IMR-90 (cell line): ENCODE measurements at places on chromosomes 16 and 17. TPM values are rescaled to one million over a fixed set of nuclear protein-coding genes. Genes with fewer than 3 reads are reported as not detected.
A peak's percentile ranks its signal among the peaks of the same experiment; 100 is the strongest.

The RPRML gene
- polyA plus RNA-seq = not detected in 2 replicates

The KRTAP9-2 gene
- polyA plus RNA-seq = not detected in 2 replicates

DNA sequence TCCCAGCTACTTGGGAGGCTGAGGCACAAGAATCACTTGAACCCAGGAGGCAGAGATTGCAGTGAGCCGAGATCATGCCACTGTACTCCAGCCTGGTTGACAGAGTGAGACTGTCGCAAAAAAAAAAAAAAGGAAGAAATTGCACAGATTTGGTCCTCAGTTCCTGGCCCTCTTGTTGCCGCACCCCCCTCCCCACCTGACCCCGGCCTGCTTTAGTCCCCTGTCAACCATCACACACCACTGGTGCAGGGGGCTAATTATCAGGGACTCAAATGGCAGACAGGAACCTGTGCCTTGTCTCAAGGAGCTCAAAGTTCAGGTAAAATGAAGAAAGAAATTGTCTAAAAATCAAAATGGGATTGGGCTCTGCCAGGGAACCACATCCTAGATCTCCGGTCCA, 28.1 kb downstream of the NGFR start:
- DNase-seq = no peak
- H3K4me3 ChIP-seq = no peak overlapping the region

- peaks cover 22% of the 10 kb centered on the region for H3K4me1 ChIP-seq
- no peak for DNase-seq
- H3K4me3 ChIP-seq = peak overlapping the region; percentile 59
- peak overlapping the region; percentile 75 for H3K27ac ChIP-seq
Measured at GRCh38 chr17:7856011-7856810, 1.1 kb downstream of the NAA38 start.

DNA sequence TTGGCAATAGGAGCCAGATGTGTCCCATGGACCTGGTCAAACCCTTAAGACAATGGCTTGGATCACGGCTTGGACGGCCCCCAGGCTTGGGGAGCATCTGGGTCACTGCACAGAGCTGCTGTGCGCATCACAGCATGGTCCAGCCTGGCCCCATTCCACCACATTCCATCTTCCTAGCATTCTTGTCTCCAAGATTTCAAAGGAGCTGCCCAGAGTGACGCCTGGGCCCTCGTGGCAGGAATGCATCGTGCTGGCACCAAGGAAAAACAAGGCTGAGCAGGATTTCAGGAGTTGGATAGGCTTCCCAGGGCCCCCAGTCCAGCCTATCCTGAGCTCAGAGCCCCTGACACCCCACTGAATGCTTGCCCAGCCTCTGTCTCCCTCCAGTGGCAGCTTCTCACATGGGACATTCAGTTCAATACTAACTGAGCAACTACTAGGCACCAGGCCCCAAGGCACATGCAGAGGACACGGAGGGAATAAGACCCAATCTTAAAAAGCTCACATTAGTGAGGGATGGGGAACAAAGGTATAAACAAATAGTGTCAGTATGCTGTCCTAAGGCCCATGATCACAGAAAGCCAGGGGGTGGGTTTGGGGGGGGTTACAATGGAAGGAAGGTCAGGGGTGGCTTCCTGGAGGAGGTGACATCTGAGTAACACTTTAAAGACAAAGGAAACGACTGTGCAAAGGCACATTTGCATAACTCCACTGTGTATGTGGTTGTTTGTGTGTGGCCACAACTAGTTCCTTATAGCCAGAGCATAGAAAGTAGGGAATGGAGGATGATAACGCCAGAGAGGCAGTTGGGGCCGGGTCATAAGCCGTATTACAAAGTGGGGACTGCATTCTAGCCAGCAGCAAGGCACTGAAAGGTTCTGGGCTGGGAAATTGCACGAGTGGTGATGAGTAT, 34.1 kb downstream of the TK2 start:
- peaks cover 5% of the 10 kb centered on the region; the same call in 1 of the 2 replicates for H3K36me3 ChIP-seq
- peaks cover 35% of the 10 kb centered on the region for H3K4me1 ChIP-seq

The ZACN gene
- polyA plus RNA-seq = not detected in 2 replicates

DNA sequence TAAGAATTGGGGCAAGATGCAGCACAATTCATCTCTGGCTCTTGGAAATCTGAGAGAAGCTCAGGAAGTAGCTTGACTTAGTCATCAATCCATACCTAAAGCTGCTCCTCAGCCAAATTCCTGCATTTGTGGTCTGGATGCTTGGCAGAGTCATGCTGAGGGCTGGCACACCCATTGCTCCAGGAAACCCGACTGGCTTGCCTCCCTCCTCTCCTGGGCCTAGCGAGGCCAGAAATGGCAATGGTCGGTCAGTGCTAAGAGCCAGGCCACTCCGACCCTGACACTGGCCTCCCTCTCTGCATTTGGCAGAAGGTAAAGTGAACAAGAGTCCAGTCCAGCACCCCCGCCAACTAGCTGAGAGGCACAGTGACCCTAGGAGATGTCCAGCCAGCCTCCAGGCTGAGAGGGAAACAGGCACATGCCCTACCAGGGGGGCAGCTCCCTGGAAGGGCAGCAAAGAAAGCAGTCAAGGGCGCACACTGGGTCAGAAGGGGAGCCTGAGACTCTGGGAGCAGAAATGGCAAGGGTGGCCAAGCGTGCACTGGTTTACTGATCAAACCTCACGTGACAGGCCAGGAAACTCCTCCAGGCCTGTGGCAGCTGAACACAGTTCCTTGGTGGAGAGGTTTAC, 10.0 kb downstream of the POLDIP2 start:
- peaks cover 16% of the 10 kb centered on the region for H3K4me1 ChIP-seq
- DNase-seq = peak; percentile 90
- H3K4me3 ChIP-seq = no peak overlapping the region
- no peaks in the 10 kb centered on the region for H3K27me3 ChIP-seq
- peaks cover 79% of the 10 kb centered on the region for H3K36me3 ChIP-seq
- H3K27ac ChIP-seq = peak overlapping the region; percentile 67

DNA sequence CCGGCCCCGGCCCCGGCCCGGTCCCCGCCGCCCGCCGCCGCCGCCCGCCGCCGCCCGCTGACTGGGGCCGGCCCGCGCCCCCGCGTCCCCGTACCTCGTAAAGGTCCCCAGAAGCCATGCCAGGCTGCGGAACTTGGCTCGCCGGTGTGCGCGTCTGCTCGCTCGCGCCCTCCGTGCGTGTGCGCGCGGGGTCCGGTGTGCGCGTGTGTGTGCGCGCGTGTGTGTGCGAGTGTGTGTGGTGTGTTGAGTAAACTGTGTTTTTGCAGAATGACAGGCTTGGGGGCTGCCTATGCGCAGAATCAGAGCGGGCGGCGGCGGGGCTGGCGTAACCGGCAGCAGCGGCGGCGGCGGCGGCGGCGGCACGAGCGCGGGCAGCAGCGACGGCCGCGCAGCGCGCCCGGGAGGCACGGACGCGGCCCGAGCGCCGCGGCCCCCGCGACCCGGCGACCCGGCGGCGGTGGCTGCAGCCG, 307 bp downstream of the CDYL2 start:
- no peaks in the 10 kb centered on the region; the same call in 1 of the 2 replicates for H3K4me1 ChIP-seq
- peak; percentile 46 for DNase-seq
- H3K36me3 ChIP-seq = no peaks in the 10 kb centered on the region
- no peaks in the 10 kb centered on the region for H3K27me3 ChIP-seq
- no peak overlapping the region; the same call in 1 of the 2 replicates for H3K27ac ChIP-seq
- H3K4me3 ChIP-seq = peak overlapping the region; percentile 100

DNA sequence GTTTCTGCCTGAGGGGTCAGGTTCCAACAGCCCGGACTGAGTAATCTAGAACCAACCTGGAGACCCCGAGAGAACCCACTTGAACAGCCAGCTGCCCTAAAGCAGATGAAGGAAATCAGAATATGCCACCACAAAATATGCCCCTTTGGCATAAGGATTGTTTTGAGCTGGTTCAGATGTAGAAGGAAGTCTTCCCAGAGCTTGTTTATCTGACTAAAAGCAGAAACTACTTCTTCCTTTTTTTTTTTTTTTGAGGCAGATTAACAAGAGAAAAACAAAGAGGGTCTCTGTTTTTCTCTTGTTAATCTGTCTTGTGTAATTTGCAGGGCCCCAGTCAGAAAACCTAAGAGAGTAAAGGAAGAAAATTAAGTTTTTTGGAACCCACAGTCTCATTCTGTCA, 53.0 kb downstream of the PECAM1 start:
- H3K4me3 ChIP-seq = no peak overlapping the region
- H3K27me3 ChIP-seq = peaks cover 18% of the 10 kb centered on the region
- peaks cover 6% of the 10 kb centered on the region for H3K4me1 ChIP-seq
- H3K36me3 ChIP-seq = no peaks in the 10 kb centered on the region
- no peak for DNase-seq
- H3K27ac ChIP-seq = no peak overlapping the region

DNA sequence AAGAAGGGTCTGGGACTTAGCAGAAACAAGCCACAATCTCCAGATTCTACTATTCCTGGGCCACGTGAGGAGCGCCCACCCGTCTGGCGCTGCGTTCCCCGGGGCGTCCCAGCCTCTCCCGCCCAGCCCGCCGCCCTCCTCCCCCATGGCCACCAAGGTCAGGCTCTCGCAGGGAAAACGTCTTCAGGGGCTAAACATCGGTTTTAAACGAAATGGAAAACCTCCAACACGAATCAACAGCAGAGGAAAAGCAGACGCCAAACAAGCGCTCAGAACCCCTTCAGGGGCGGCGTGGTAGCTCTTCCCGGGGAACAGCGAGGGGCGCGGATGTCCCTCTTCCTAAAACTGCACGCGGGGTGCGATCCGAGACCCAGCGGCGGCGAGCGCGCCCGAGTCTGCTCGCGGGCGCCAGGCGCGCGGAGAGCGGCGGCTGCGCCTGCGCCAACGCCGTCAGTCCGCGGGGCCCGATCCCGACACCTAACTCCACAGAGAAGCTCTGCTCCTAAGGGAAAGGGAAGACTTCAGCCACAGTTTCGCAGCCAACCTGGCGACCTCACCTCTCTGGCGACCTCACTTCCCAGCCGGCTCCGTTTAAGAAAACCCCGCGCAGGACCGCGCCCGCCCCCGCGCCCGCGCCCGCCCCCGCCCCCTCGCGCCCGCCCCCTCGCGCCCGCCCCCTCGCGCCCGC, 505 bp upstream of the COG1 start:
- peak; percentile 65 for DNase-seq
- H3K27me3 ChIP-seq = no peaks in the 10 kb centered on the region
- peaks cover 5% of the 10 kb centered on the region for H3K4me1 ChIP-seq

DNA sequence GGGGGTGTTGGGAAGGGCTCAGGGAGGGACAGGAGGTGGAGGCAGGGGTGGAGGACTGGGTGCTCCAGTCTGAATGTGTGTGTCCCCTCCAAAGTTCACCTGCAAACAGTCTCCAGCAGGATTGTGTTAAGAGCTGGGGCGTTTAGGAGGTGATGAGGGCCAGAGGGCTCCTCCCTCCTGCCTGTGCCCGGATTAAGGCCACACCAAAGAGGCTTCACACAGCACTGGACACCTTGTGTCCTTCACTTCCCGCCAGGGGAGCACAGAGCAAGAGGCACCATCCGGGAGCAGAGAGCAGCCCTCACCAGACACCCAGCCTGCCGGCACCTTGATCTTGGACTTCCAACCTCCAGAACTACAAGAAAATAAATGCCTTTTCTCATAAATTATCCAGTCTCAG, 30.2 kb upstream of the ENPP7 start:
- H3K27ac ChIP-seq = no peak overlapping the region
- H3K36me3 ChIP-seq = no peaks in the 10 kb centered on the region
- H3K4me1 ChIP-seq = no peaks in the 10 kb centered on the region
- H3K4me3 ChIP-seq = no peak overlapping the region

The ABI3 gene
- polyA plus RNA-seq = 1.2 and 1.4 TPM in 2 replicates

The SULT1A2 gene
- 0.09 TPM in 1 of 2 replicates, not detected in the other for polyA plus RNA-seq

DNA sequence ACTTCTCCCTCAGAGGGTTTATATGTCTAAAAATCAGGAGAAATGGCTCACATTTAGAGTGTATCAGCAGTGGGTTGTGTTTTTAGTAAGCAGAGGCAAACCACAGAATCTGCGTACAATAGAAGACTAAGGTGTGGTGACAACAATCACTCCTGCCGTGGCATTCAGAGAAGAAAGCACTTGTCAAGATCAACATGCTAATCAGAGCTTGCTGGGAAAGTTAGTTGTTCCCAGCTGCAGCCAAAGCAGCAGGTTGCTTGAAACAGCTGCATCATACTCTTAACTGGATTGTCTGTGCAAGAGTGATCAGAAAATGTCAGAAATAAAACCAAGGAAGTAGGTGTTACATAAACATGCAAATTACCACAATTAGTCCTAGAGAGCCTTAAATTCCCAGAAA, 616.4 kb downstream of the CDH8 start:
- H3K36me3 ChIP-seq = no peaks in the 10 kb centered on the region
- DNase-seq = no peak
- no peak overlapping the region for H3K27ac ChIP-seq
- no peak overlapping the region for H3K4me3 ChIP-seq

GRCh38 chr16:48126801-48127644, 28.8 kb downstream of the ABCC12 start:
- H3K4me1 ChIP-seq = peaks cover 31% of the 10 kb centered on the region
- peak overlapping the region; percentile 72 for H3K27ac ChIP-seq
- H3K4me3 ChIP-seq = no peak overlapping the region
- no peaks in the 10 kb centered on the region for H3K36me3 ChIP-seq

- H3K36me3 ChIP-seq = no peaks in the 10 kb centered on the region
- H3K4me3 ChIP-seq = no peak overlapping the region
- H3K4me1 ChIP-seq = peaks cover 26% of the 10 kb centered on the region
- peak overlapping the region; percentile 94 for H3K27ac ChIP-seq
Measured at GRCh38 chr16:87581857-87582215, 20.5 kb upstream of the JPH3 start.

- peaks cover 61% of the 10 kb centered on the region for H3K27me3 ChIP-seq
- no peaks in the 10 kb centered on the region for H3K36me3 ChIP-seq
- H3K27ac ChIP-seq = no peak overlapping the region
- H3K4me1 ChIP-seq = peaks cover under 1% of the 10 kb centered on the region; the same call in 1 of the 2 replicates
- DNase-seq = no peak
- no peak overlapping the region for H3K4me3 ChIP-seq
Measured at GRCh38 chr17:7711051-7711755, 6.2 kb downstream of the EFNB3 start.

GRCh38 chr16:54244061-54244886, 42.3 kb downstream of the IRX3 start:
- DNase-seq = no peak
- no peaks in the 10 kb centered on the region for H3K4me1 ChIP-seq
- H3K27me3 ChIP-seq = peaks cover 8% of the 10 kb centered on the region
- H3K4me3 ChIP-seq = no peak overlapping the region
- H3K27ac ChIP-seq = no peak overlapping the region

GRCh38 chr16:57413733-57414132, 9.2 kb downstream of the CCL17 start:
- peaks cover 45% of the 10 kb centered on the region for H3K27me3 ChIP-seq
- no peak for DNase-seq
- peaks cover 1% of the 10 kb centered on the region; the same call in 1 of the 2 replicates for H3K4me1 ChIP-seq
- H3K4me3 ChIP-seq = no peak overlapping the region
- H3K27ac ChIP-seq = no peak overlapping the region

GRCh38 chr17:73088561-73088960, 3.9 kb downstream of the SLC39A11 start:
- H3K4me3 ChIP-seq = no peak overlapping the region
- H3K36me3 ChIP-seq = peaks cover 20% of the 10 kb centered on the region
- no peaks in the 10 kb centered on the region for H3K27me3 ChIP-seq
- peaks cover 3% of the 10 kb centered on the region for H3K4me1 ChIP-seq

The NXPH3 gene
- 0.20 and 0.31 TPM in 2 replicates for polyA plus RNA-seq

The CCDC200 gene
- polyA plus RNA-seq = not detected in 2 replicates

GRCh38 chr16:89720551-89720812, 216 bp downstream of the VPS9D1 start:
- H3K27ac ChIP-seq = peak overlapping the region; percentile 94
- peaks cover 27% of the 10 kb centered on the region for H3K36me3 ChIP-seq
- H3K4me1 ChIP-seq = peaks cover 17% of the 10 kb centered on the region

The HASPIN gene
- 1.9 and 2.2 TPM in 2 replicates for polyA plus RNA-seq

GRCh38 chr17:6912110-6913051, 80.9 kb upstream of the TEKT1 start:
- H3K27ac ChIP-seq = no peak overlapping the region
- H3K4me3 ChIP-seq = no peak overlapping the region
- peaks cover 20% of the 10 kb centered on the region for H3K27me3 ChIP-seq
- H3K4me1 ChIP-seq = no peaks in the 10 kb centered on the region

The ITGAD gene
- not detected in 2 replicates for polyA plus RNA-seq

The MTHFSD gene
- 13.7 and 16.8 TPM in 2 replicates for polyA plus RNA-seq

The P3H4 gene
- polyA plus RNA-seq = 66.7 and 76.9 TPM in 2 replicates
